Placental epithelial cell (primary cell): ENCODE measurements at places on chromosomes 5 and 9. TPM values are rescaled to one million over a fixed set of nuclear protein-coding genes. Genes with fewer than 3 reads are reported as not detected.

The BTNL8 gene
- total RNA-seq = not detected in 2 replicates

The BASP1 gene
- 4.1 and 7.1 TPM in 2 replicates for total RNA-seq

The DAB2IP gene
- total RNA-seq = 9.0 and 14.5 TPM in 2 replicates

The PARP8 gene
- 27.7 and 37.3 TPM in 2 replicates for total RNA-seq

The CDC20B gene
- total RNA-seq = not detected in 2 replicates

The ZNF483 gene
- total RNA-seq = 0.79 and 1.4 TPM in 2 replicates
